ENCODE measurements at places on chromosomes 12 and 14.

DNA sequence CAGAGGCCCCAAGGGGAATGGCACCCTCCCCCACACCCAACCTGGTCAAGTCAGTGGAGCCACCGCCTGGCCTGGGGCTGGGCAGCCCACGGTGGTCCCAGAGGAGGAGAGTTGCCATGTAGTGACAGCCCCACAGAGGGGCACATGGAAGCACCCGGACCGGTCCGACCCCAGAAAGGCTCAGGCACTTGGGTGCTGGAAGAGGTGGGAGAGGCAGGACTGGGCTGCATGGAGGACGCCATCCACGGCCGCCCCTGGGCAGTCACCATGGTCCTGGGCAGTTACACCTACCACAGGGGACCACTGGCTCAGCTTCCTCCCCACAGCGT, 37.9 kb upstream of the TMEM179 start:
- DNase-seq, result no peak

DNA sequence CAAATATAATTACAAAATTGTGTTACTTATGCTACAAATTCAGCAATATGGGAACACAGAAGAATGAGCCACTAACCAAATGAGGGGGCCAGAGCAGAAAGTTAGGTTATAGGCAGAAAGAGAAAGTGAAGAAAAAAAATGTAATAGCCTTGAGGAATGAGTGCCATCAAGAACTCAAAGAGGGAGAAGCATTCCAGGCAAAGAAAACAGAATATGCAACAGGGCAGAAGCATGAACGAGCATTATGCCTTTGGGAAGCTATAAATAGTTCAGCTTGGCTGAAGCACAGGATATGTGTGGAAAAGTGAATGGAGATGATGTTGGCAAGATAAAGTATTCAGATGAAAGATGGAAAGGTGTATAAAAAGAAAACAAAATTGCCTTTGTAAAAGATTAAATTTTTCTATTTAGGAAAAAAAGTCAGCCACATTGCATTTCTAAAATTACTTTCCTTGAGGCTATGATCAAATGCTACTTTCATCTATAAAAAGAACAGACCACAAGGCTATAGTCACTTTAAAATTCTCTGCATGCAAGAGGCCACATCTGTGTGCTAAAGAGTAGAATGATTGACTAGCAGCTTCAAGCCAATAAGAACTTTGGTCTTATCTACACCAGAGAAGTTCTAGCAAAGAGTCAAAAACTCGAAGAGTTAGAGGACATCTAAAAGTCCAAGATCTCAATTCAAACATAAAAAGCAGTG, 193.6 kb upstream of the GARIN6 start:
- DNase-seq, result no peak

DNA sequence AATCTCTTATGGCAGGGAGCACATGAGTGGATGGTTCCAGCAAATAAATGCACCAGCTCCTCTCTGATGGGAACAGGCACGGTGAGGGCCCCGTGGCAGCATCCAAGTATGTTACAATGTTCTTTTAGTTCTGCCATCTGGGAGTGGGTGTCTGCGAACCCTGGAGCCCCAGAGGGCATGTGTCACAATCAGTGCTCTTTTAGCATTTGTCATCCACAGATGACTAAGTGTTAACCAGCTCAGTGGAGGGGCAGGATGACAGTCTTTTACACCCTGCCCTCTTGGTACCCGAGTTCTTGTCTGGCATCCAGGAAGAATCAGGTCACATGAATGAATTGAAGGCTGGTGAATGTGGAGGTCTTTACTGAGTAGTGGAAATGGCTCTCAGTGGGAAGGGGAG, 560.4 kb upstream of the FLRT2 start:
- DNase-seq, result no peak

GRCh38 chr12:39123580-39124253, 218.3 kb upstream of the CPNE8 start:
- DNase-seq, result no peak

DNA sequence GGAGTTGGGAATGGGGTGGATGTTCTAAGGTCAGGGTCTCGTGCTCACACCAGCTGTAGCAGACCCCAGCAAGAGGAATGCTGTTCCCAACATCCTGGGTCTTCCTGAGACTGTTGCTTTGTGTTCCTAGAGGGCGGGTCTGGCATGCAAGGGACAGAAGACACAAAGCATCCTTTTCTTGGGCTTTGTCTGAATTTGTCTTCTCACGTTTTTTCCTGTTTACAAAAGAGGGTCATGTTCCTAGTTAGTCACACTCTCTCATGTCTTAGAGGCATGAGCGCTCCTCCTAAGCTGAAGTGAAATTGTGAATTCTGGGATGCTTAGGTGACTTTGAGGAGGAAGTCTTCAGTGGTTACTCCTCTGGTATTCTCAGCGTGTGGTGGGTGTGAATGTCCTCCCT, 9.6 kb upstream of the TAMALIN start:
- DNase-seq, result no peak

- no peak for DNase-seq
These were observed 36.6 kb downstream of the EID3 start for GRCh38 chr12:104340177-104340576.
